Activated T-helper 17 cell treated with anti-CD3 and anti-CD28 coated beads, Interleukin-2, amount 50 U/mL, for 72 hours (primary cell): ENCODE measurements at places on chromosomes 5 and 9. TPM values are rescaled to one million over a fixed set of nuclear protein-coding genes. Genes with fewer than 3 reads are reported as not detected.

DNA sequence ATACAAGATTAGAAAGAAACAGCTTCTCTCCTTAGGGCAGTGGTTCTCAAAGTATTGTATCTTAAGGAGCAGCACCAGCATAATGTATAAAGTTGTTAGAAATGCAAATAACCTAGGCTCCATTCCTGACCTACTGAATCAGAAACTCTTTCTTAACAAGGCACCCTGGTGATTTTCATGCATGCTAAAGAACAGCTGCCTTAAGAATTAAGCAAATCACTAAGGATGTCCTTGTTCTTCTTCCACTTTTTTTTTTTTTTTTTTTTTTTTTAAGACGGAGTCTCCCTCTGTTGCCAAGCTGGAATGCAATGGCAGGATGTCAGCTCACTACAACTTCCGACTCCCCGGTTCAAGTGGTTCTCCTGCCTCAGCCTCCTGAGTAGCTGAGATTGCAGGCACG is 1095.2 kb upstream of the EDIL3 start:
- no peak for ATAC-seq

GRCh38 chr5:142770650-142771609 is 753 bp downstream of the ARHGAP26 start:
- peak; percentile 26 for ATAC-seq

DNA sequence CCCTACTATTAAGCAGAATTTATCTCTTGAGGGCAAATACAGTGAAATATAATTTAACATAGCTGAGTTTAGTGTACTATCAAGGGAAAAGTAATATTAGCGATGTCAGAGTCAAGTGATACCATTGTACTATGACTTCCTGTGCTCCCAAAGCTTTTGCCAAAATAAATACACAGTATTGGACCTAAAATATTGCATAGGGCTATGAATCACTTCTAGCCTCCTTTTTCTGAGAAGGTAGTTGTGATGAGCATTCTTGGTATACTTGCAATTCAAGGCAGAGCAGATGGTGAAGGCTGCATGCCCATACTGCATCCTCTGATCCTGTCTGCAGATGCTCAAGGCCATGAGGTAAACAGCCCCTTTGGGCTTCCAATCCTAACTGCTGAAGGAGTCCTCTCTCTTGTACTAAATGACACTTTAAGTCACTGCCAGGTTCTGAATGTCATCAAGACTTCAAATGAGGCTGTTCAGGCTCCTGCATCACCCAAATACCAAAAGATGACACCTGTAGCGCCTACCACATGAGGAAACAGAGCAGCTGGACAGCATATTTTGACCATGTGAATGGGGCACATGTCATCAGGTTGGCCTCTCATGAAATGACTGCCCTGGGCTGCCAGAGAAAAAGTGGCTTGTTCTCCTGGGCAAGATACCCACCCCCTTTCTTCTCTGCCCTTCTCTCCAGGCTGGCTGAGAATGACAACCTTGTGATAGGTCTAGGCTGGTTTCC is 29.7 kb upstream of the PPP2CA start:
- no peak for ATAC-seq

DNA sequence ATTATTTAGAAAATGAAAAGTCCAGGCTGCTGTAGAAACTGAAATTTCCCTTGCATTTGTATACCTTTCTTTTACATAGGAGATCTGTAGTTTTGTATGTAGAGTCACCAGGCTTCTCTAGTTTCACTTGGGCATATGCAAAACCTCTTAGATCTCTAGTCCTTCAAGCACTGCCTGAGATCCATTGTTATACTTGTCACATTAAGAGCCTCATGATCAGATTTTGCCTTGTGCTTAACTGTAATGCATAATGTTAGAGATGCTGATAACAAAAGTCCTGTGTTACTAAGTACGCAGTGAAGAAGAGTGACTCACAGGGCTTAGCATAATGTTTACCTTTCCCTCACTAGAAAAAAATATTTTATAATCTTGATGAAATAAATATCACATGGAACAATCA is 250.2 kb downstream of the CYLC2 start:
- ATAC-seq = no peak

The SLC6A7 gene
- total RNA-seq = not detected

DNA sequence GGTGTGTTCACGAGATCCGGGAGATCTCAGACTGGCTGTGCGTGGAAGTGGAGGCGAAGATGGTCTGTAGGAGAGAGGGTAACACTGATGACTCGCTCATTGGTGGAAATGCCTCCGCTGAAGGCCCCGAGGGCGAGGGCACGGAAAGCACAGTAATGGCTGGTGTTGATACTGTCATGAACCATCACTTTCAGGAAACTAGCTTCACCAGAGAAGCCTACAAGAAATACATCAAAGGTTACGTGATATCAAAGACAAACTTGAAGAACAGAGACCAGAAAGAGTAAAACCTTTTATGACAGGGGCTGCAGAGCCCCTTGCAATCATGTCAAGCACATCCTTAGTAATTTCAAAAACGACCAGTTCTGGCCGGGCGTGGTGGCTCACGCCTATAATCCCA is 265.7 kb downstream of the GOLPH3 start:
- no peak for ATAC-seq
